ENCODE measurements at places on chromosomes 3 and 15.

GRCh38 chr3:187264021-187264420, 27.5 kb downstream of the MASP1 start:
- no peak for DNase-seq

DNA sequence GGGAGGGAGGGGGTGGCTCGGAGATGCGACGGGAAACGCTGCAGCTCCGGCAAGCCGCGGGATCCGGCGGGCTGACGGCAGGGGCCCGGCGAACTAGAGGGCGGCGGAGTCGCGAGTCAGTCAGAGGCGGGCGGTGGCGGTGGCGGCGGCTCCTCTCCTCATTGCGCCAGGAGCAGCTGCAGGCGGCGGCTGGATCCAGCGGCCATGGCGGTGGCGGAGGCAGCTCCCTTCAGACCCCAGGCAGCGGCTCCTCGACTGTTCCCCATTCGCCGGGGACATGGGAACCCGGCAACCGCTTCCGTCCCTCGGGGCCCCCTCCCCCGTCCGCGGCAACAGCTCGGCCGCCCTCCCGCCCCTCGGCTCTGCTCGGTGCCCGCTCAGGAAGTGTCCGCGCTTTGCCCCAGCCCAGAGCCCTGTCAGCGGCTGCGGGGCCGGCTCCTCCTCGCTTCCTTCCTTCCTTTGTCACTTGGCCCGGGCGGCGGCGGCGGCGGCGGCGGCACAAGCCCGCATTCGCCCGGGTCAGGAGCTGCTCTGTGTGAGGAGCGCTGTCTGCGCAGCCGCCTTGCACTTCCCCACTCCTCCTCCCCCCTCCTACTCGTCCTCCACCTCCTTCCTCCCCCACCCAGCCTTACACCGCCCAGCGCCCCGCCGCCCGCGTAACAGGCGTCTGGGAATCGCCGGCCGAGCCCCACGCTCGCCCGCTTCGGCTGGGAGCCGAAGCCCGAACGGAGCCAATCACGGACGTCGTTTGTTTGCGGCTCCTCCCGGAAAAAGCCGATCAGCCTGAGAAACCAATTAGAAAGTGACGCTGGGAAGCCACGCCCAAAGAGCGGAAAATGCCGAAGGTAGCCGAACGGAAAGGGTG, at the start of gene GSK3B:
GSK3B (minus strand) TSS at position 537 of the 865 bp plus-strand sequence. CDS start 1,013 bp downstream, outside the sequence.
- peak; percentile 100 for DNase-seq

- no peak for DNase-seq
Measured at GRCh38 chr15:31478702-31479221, 152.1 kb downstream of the KLF13 start.

GRCh38 chr3:42376344-42376798, 34.0 kb downstream of the LYZL4 start:
- DNase-seq, result no peak

DNA sequence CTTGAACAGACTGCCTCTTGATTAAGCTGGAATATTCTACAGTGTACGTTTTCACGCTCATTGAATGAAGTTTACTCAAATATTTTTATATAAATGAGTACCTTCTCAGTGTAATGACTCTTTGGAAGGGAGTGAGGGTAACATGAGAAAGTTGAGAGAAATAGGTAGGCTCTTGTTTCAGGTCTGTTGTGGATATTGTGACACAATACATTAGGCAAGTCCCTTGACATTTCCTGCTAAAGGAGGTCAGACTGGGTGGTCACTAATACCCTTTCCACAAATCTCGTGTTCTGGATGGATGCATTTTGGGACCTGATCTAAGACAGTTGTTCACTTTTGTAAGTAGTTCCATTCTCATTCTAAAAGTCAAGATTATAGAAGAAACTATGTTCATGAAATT, 324.8 kb upstream of the AZI2 start:
- DNase-seq, result no peak

- DNase-seq, result no peak
Measured at GRCh38 chr15:55694652-55695150, 48.3 kb downstream of the PRTG start.

- no peak for DNase-seq
Measured at GRCh38 chr15:90892498-90893174, 8.3 kb downstream of the FES start.

DNA sequence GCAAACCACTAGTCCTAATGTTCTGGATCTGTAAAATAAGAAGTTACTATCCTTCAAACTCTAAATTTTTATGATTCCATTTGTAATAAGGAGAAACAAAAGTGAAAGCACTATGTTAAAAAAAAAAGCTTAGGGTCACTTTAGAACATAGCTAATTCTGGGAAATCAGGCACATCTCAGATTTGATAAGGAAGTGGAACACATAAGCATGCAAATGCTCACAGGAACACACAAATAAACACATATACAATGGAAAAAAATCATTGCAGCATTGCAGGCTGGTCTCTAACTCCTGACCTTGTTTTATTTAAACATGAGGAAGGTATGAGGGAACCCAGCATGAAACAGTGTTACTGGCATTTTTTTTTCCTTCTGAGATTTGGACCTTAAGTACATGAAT, 63.2 kb upstream of the TNFSF10 start:
- DNase-seq, result no peak

- no peak for DNase-seq
Measured at GRCh38 chr3:135973841-135974240, 8.3 kb downstream of the PPP2R3A start.

- peak; percentile 50 for DNase-seq
Measured at GRCh38 chr3:128226795-128227395, 73.6 kb downstream of the EEFSEC start.

DNA sequence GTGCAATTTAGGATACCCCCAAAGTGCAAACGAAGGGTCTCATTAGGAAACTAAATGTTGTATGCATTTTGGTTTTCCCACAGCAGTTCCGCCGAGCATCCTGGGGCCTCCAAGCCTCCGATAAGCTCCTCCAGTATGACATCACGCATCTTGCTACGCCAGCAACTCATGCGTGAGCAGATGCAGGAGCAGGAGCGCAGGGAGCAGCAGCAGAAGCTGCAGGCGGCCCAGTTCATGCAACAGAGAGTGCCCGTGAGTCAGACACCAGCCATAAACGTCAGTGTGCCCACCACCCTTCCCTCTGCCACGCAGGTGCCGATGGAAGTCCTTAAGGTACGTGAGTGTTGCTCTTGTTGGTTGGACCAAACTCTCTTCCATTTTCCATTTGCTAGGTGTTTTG, 120.5 kb upstream of the SAMMSON start:
- DNase-seq, result no peak

DNA sequence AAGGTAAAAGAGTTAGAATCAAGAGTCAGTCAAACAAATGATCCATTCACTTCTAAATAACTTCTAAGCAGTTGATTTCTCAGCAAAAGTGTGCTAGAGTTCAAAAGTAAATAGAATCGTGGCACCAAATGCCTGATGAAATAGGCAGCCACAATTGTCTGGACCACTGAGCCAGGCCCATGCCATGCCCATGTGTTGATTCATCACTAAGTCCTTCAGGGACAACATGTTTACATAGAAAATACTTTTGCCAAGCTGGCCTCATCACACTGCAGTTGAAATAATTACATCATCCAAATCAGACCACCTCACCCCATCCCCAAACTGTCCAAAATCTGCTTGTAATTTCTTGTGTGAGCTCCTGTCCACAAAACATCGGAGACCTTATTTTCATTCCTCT, 216.3 kb downstream of the IGSF11 start:
- no peak for DNase-seq

DNA sequence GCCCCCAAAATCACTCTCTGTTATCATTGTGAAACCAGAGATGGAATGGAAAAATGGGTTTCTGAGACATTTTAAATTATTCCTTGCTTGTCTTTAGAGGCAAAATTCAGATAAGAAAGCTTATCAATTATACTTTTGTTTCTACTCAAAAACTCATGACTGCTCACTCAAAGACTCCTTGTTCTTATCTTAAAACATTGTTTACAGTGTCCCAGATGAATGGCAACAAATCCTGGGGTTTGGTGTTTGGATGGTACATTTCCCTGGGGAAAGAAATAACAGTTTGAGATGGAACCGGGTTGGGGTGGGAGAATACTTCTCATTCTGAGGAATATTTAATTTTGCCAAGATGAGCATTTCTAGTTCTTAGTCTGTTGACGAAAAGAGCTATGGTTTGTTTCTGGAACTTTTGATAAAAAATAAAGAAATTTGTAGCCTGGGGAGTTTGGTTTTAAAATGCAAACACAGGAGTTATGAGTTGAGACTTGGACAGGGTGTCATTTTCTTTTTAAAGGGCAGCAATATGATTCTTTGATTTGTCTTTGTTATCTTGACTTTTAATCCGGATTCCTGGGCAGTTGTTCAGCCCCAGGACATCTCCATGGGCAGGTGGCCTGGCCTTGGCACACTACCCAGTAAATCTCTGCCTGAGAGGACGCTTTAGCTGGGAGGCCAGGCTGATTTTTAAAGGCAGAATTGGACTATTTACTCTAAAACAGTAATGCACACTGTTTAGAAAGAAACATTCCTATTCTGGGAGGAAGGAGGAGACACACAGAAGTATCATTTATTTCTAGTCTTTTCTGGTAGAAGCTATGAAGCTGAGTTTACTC, 32.4 kb downstream of the BTD start:
- no peak for DNase-seq

- no peak for DNase-seq
Measured at GRCh38 chr3:186669378-186670084, 3.7 kb downstream of the HRG start.

DNA sequence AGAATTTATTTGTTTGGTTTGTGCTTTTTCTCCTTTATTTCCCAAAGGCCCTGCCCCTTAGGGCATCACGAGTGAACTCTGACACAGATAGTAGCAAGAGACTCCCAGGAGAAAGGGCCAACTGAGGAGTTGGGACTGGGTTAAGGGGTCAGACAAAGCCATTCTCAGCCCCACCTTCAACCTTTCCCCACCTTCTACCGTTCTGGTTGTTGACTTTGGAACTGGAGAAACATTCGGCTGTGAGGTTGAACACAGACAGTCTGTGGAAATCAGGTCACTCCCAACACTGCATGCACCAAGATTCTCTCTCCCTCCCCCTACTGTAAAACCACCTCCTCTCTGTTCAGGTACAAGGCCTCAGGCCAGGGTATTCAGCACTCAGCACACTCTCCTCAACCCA, 3.9 kb upstream of the BDH1 start:
- DNase-seq, result no peak

DNA sequence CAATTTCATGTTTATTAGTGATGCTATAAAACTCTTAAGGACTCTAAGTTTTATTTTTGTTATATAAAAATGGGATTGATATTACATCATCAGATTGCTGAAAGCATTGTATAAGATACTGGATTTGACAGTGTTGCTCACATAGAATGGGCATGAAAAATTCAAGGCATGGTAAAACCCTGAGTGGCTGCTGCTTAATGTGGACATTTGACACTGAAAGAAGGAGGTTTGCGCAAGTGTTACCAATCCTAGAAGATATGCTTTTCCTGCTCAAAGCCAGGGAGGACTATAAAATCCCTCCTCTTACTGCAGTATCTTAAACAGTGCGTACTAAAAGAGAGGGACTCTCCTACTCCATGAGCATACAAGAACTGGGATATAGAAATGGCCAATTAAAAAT, 65.8 kb upstream of the PTX3 start:
- DNase-seq, result no peak

DNA sequence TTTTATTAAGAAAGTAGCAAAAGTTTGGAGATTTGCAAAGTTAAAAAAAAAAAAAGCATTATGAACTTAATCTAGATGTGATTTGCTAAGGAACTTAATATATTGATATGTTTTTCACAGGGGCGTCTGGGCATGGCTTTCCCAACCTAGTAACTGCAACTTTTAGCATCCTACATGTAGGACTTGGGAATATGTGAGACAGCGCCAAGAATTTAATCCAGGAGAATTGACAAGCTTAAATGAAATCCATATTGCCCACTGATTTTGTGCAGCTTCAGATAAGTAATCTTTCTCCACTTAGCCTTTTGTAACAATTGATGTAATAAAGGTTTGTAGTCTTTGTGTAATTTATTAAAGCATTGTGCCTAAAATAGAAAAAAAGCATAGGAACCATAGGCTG, 982 bp upstream of the GABPB1 start:
- DNase-seq, result no peak

DNA sequence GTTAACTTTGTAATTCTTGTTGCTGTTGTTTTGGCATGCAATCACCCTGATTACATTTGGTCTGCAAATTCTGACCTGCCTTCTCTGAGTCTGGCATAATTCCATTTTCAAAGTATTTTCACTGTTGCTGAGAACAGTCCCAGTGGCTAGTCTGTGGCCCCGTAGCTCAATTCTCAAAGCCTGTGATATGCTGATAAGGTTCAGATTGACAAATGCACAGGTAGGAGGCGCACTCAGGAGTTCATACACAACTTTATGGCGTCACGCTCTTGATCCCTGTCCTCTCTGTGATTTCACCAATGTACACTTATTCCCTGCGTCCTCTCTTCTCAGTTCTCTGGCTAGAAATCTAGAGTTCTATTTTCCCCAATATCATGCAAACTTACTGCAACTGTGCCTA, 376.6 kb upstream of the SLCO3A1 start:
- DNase-seq, result no peak

DNA sequence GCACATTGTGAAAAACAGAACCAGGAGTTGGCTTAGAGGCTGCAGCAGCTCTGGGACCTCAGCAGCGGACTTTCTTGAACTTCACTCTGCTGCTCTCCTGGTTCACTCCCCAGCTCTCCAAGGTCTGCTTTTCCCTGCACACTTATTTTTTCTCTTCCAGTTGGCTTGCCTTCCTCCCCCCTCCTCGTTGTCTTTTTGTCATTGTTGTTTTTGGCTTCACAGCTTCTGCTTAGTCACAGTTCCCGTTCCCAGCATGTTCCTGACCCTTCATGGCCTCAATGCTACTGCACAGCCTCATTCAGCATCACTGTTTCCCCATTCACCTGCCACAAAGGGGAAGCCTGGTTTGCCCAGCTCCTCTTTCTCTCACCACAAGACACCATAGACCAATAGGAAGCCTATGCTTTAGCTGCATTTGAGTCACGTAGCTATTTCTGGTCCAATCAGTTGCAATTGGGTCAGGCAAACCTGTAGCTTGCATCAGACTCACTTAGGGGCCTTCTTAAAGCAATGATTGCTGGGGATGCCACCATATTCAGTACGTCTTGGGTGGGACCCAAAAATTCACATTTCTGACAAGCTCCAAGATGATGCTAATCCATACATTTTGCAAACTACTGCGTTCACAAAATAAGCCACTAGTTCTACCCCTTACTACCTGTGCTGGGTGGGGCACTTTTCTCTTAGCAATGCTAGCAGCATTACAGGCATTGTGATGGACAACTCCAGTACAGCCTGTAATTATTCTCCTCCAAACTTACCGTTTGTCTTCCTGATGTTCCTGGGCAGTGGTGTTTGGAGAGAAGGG, 7.8 kb upstream of the SUMF1 start:
- DNase-seq, result peak; percentile 17

GRCh38 chr3:100270215-100270583, 9.4 kb downstream of the TBC1D23 start:
- DNase-seq, result no peak

DNA sequence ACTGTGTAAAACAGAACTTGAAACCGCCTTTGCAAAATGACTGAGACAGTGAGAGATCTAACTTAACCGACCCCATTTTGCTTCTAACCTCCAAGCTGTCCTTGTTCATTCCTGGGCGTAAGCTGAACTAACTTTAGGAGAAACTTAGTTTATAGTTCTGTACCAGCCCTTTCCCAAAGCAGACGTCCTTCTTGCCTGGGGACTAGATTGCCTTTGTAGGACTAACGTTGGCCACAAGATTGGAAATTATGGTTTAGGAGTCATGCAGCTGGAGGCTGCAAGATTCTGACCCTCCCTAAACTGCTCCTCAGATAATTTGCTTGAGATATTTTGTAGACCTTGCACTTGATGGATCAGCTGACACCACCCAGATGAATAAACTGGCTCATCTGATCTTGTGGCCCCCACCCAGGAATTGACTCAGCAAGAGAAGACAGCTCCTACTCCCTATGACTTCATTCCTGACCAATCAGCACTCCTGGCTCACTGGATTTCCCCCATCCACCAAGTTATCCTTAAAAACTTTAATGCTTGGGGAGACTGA, 219.9 kb upstream of the PROK2 start:
- DNase-seq, result no peak

Data from natural killer cell (primary cell).